ENCODE measurements at places on chromosomes 13 and 19. TPM values are rescaled to one million over a fixed set of nuclear protein-coding genes. Genes with fewer than 3 reads are reported as not detected.

GRCh38 chr19:6362027-6362350 is 658 bp downstream of the CLPP start:
- H3K4me1 ChIP-seq: no peaks in the 10 kb centered on the region
- DNase-seq: no peak
- peak overlapping the region; percentile 52 for H3K27ac ChIP-seq
- H3K36me3 ChIP-seq: no peaks in the 10 kb centered on the region

DNA sequence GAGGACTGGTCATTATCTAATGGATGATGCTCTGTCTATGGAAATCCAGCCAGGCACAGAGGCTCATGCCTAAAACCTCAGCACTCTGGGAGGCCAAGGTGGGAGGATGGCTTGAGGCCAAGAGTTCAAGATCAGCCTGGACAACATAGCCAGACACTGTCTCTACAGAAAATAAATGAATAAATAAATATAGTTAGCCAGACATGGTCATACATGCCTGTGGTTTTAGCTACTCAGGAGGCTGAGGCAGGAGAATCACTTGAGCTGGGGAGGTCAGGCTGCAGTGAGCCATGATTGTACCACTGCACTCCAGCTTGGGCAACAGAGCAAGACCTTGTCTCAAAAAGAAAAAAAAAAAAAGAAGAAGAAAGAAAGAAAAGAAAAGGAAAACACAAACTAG is 234.7 kb downstream of the TSHZ3 start:
- no peaks in the 10 kb centered on the region for H3K27me3 ChIP-seq
- no peak overlapping the region for H3K4me3 ChIP-seq
- DNase-seq: no peak
- H3K4me1 ChIP-seq: no peaks in the 10 kb centered on the region

LAIR1 gene
- total RNA-seq: not detected

- peaks cover 15% of the 10 kb centered on the region for H3K36me3 ChIP-seq
- H3K4me1 ChIP-seq: peaks cover 31% of the 10 kb centered on the region
- H3K27me3 ChIP-seq: no peaks in the 10 kb centered on the region
These were observed 70.6 kb upstream of the TEX29 start for GRCh38 chr13:111249637-111250360.

DNA sequence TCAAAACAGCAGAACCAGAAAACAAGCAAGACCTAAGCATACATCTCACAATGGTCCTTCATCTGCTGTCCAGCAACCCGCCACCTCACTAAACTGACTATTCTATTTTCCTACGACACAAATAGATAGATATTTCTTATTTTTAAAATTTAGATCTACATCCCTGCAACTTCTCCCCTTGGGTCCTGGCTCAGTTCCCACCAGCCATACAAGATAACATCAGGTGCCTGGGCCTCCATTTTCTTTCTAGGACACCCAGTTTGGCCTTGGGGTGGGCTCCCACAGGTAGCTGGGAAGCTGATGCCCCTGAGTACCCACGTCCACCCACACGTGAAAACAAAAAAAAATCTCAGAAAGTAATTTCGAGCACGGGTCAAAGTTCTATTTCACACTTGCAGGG is 47.6 kb downstream of the TGDS start:
- DNase-seq: no peak
- H3K27ac ChIP-seq: peak overlapping the region; percentile 89
- H3K4me1 ChIP-seq: peaks cover 2% of the 10 kb centered on the region
- peak overlapping the region; percentile 86 for H3K4me3 ChIP-seq

GRCh38 chr19:16824658-16825311 is 4.4 kb upstream of the SIN3B start:
- H3K36me3 ChIP-seq: no peaks in the 10 kb centered on the region
- peaks cover 2% of the 10 kb centered on the region for H3K4me1 ChIP-seq
- peak overlapping the region; percentile 18 for H3K4me3 ChIP-seq
- no peak overlapping the region for H3K27ac ChIP-seq
- DNase-seq: no peak

ERICH6B gene
- total RNA-seq: not detected

- no peak overlapping the region for H3K27ac ChIP-seq
- no peak overlapping the region for H3K4me3 ChIP-seq
- H3K4me1 ChIP-seq: no peaks in the 10 kb centered on the region
- DNase-seq: no peak
These were observed 368.2 kb downstream of the COG6 start for GRCh38 chr13:40023595-40024203.

GRCh38 chr13:108220041-108220440 is 1.8 kb downstream of the ABHD13 start:
- H3K27ac ChIP-seq: no peak overlapping the region
- no peak for DNase-seq
- H3K36me3 ChIP-seq: no peaks in the 10 kb centered on the region
- H3K4me1 ChIP-seq: peaks cover 27% of the 10 kb centered on the region
- peaks cover 5% of the 10 kb centered on the region for H3K27me3 ChIP-seq

IZUMO2 gene
- total RNA-seq: not detected

FBN3 gene
- total RNA-seq: 18.3 TPM

DNA sequence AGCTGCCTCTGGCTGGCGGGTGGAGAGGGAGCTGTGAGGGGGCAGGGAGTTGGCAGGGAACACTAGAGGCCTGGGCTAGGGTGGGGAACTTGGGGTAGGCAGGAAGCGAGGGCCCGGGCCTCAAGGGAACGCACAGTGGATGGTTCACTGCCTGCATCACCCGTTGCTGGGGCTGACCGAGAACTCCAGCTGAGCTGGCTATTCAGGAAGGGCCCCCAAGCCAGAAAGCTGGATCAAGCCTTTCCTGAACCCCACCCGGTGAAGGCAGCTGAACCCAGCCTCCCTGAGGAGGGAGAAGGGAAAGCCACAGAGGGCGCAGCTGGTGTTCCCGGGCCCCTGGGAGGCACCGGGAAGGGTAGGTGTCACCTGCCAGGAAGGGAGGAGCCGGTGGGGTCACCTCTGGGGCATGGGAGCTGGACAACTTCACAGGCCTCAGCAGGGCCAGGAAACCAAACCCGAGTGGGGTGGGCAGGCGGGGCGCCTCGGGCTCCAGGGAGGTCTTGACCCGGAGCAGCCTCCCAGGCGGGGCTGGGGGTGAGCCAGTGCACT is 13.9 kb downstream of the PALM start:
- H3K27me3 ChIP-seq: peaks cover 15% of the 10 kb centered on the region
- H3K4me3 ChIP-seq: no peak overlapping the region

DNA sequence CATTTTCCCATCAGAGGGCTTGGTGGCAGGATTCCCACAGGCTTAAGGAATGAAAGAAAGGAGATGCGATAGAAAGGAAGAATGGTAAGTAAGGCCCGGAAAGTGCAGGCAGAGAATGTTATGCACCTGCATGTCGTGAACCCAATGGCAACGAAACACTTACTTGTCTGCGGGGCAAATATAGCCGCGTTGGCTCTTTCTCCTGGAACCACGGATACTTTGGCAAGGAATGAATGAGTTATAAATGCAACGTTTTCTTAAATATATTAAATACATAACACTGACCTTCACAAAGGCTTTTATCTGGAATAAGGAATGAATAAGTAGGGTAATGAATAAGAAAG is 192.1 kb downstream of the KATNAL1 start:
- peak overlapping the region; percentile 87 for H3K27ac ChIP-seq
- H3K36me3 ChIP-seq: no peaks in the 10 kb centered on the region
- H3K4me3 ChIP-seq: peak overlapping the region; percentile 88
- H3K27me3 ChIP-seq: peaks cover 7% of the 10 kb centered on the region

FUT2 gene
- 0.22 TPM for total RNA-seq

MAP3K10 gene
- total RNA-seq: 66.9 TPM

WDR88 gene
- not detected for total RNA-seq

- H3K36me3 ChIP-seq: peaks cover 21% of the 10 kb centered on the region
- H3K27me3 ChIP-seq: peaks cover 36% of the 10 kb centered on the region
- H3K27ac ChIP-seq: peak overlapping the region; percentile 99
- DNase-seq: peak; percentile 56
- peaks cover 37% of the 10 kb centered on the region for H3K4me1 ChIP-seq
- peak overlapping the region; percentile 86 for H3K4me3 ChIP-seq
These were observed 1.1 kb downstream of the MAB21L1 start for GRCh38 chr13:35475212-35475959.

All from glutamatergic neuron (in vitro differentiated cells).